ENCODE measurements at places on chromosomes 5 and 9.

DNA sequence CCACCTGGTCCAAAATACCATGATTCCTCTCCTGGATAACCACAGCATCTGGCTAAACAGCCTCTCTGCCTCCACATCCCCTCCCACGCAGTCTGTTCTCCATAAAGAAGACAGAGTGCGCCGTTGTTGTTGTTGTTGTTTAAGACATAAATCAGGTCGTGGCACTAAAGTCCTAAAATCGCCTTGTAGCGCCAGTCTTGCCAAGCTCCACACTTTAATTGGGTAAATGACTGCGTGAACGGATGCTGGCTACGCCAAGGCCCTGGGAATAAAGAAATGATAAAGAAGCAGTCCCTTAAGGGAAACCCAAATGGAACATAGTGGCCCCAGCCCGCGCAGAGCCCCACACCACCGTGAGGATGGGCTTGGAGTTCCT lies 364 bp upstream of the SFXN1 start:
- DNase-seq: no peak

- DNase-seq: no peak
These were observed 505.6 kb downstream of the TLE1 start for GRCh38 chr9:81183761-81184160.

DNA sequence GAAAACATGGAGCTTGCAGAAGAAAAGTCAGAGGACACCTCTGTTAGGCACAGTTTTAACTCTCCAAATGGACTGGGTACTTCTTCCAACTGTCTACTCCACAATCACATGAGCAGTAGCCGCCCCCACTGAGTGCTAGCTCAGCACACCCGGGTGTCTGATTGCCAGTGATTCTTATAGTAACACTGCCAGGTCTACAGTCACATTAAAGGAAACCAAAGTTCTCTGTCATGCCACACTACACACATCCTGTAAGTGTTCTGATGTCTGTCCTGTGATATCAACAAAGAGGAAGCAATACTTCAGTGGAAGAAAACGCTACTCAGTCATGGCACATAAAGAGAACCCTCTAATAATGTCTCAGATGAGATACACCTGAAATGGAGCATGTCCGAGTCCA lies at the start of gene HAVCR2:
Gene HAVCR2, minus strand, starts transcription at position 69 of the 400 bp plus-strand sequence. Its CDS starts 61 bp downstream, at position 8.
- no peak for DNase-seq

DNA sequence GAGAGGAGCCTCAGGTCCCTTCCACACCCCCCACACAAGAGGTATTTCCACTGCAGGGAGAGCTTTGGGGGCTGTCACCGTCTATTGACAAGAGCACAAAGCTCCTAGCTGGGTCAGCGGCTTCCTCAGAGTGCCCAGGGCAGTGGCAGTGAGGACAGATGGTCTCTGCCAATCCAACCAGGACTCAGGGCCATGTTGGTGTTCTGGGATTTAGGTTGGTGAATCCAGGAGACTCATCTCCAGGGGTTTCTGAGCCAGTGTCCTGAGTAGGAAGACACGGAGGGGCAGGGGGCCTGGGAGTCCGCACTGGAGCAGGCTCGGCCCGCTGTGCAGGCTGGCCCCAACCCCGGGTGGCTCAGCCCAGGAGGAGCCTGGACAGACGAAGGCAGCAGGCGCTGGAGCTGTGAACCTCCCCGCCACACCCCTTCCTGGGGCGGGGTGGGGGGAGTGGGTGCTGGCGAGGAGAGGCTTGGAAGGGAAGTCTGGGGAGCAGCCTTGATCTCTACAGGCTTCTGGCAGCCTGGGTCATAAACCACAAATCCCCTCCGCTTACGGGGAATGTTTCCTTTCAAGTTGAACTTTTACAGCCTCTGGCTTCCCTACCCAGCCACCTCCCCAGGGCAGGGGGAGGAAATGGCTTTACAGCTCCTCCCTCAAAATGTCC lies 19.6 kb downstream of the CRB2 start:
- DNase-seq: no peak

GRCh38 chr9:108444400-108445358 lies 411.1 kb downstream of the ACTL7B start:
- peak; percentile 84 for DNase-seq

- DNase-seq: no peak
These were observed 2.2 kb downstream of the ZSWIM6 start for GRCh38 chr5:61333954-61334867.

- no peak for DNase-seq
These were observed 440.6 kb upstream of the MPDZ start for GRCh38 chr9:13719981-13720676.

DNA sequence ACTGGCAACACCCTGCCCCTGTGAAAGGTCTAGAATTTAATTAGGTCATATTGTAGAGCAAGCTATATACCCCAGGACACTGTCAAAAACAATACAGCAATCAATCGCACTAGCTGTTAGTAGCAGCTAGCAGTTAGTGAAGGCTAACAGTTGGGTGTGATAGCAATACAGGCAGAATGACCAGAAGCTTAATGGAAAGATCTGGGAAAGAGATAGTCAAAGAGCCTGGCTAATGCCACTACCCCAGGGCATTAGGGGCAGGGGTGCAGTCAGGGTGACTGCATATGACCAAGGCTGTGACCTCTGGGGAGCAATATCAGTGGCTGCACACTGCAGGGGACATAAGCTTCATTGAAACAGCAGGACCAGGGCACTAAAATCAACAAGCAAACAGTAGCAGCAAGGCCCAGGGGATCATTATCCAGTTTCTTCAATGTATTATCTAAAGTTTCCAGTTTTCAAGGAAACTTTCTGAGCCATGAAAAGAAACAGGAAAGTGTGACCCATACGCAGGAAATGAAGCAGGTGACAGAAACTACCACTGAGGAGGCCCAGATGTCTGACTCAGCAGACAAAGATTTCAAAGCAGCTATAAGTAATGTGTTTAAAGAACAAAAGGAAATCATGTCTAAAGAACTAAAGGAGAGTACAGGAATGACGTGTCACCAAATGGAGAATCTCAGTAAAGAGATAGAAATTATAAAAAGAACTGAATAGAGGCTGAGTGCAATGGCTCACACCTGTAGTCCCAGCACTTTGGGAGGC lies 82.4 kb downstream of the ZNF354C start:
- no peak for DNase-seq

- no peak for DNase-seq
These were observed 634.8 kb upstream of the FAM174A start for GRCh38 chr5:99900302-99900852.

GRCh38 chr9:133619791-133620190 lies 10.6 kb upstream of the FAM163B start:
- DNase-seq: no peak

DNA sequence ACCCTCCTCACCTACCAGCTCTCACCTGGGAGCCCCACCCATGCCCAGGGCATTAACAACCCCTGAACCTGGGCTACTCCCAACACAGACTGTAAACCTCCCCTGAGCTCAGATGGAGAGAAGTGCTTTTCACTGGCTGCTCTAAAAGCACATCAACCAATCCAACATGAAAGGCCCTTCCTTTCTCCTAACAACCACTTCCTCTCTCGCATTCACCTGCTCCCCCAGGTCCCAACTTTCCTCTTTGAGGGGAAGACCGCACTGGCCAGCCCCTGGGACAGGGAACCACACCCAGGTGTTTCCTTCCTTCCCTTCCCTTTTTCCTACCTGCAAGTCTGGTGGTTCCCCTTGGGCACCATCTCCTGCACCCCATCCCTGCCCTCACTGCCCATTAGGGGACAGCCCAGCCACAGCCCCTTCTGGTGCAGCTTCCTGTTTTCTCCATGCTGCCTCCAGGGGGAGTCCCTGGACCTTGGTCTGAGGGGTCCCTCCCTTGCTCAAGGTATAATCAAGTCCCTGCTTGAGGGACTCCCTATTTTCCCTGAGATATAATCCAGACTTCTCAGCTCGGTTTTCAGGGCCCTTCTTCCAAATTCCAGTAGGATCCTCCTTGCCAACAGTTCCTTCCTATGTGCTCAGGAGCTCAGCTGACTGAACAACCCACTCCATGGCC lies 30.5 kb upstream of the DAB2IP start:
- DNase-seq: peak; percentile 25

GRCh38 chr5:167639766-167640165 lies 651.7 kb upstream of the WWC1 start:
- DNase-seq: no peak

DNA sequence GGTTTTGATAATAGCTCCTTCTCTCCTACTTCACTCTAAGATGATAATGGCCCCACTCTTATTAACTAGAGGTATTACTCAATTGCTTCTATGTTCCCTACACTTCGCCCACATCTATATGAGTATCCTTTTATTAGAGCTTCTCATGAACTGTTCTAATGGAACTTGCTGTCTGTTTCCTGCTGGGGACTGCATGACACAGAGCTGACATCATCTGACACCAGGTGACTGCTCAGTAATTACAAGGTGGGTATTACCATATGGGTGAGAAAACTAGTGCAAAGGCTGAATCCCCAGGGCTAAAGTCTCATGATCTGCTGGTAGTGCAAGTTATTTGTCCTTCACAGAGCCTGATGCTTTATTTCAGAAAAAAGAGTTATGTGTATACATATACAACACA lies 146.2 kb upstream of the PLCXD3 start:
- DNase-seq: no peak

- peak; percentile 93 for DNase-seq
These were observed 21.1 kb upstream of the TERT start for GRCh38 chr5:1315709-1316587.

GRCh38 chr5:143024228-143024920 lies 254.2 kb downstream of the ARHGAP26 start:
- DNase-seq: peak; percentile 46

DNA sequence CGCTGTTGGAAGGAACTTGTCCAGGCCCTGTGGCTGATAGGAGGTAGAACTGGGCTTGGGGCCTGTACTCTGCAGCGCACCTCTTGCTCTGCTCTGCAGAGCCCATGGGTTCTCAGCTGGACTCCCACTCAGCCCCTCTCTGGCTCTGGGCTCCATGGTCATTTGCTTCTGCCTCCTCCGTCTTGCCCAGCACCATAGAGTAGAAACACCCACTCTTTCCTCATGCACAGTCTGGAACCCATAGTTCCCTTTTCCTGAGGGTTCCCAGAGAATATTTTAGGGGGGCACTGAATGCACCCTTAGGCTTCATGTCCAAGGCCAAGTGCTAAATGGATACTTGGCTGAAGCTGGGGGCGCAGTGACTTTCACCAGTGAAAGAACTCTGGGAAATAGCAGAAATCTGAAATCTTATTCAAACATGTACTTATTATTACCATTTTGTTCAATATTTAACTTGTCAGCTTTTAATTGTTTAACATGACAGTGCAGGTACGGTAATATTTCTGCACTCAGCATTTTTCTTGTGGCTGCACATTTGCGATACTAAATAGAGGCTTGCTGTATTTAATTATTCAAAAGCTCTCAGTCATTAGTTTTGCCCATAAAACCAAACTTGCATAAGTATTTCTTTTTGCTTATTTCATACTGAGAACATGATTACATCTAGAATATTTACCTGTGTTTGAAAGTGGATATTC lies 31.5 kb downstream of the GALNT12 start:
- no peak for DNase-seq

DNA sequence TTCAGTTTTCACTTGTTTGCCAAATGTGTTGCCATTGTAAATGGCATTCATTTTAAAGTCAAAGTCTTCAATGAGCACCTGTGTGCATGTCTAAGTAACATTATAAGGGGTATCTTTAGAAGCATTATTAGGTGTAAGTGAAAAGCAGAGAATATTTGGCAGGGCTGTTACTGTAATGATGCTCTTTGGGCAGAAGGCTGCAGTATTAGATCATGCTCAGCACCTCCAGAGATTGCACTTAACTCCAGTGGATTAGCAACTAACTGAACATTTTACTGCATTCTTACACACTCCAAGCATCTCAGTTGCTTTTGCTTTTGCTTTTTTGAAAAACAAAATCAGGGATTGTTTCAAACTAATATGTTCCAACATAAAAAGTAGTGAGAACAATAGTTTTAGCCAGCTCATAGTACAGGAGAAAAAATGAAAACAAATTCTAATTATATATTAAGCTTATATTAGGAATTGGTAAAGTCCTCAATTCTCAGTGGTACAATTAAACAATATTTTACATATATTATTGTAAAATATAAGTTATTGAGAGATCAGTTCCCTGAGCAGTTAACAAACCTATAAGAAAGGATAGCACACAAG lies 1740.9 kb upstream of the CDH9 start:
- peak; percentile 26 for DNase-seq

DNA sequence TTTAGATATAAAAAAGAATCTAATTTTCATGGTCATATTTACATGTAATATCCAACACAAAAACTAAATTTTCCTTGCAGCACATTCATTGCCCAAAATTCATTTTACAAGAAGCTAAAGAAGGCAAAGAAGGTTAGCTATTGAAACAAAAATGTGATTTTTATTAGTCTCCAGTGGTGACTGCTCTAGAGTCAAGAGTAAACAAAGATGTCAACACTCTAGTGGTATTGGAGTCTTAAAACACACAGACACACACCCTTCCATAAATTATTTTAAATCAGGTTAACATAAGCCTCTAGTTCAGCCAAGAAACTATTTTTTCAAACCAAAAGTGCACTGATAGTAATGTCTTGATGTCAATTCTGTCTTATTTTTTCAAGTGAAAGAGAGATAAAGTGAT lies 329.2 kb downstream of the ZNF608 start:
- no peak for DNase-seq

GRCh38 chr9:109150925-109151545 lies 16.0 kb downstream of the FRRS1L start:
- DNase-seq: no peak

GRCh38 chr9:131500939-131501541 lies 1.7 kb upstream of the POMT1 start:
- no peak for DNase-seq

- DNase-seq: no peak
These were observed 61.4 kb upstream of the RANBP6 start for GRCh38 chr9:6076851-6077250.

DNA sequence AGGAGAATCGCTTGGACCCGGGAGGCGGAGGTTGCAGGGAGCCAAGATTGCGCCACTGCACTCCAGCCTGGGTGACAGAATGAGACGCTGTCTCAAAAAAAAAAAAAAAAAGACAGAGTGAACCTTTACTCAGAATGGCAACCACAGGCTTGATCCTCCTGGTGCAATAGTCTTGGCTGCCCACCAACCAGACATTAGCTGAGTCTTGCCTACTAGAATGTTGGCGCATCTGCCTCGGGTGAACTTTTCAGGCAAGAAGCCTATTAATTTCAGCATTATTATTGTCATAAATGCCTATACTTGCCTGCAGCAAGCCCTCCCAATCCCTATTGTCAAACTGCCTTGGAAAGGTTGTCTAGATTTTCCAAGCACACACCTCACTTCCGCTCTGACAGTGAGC lies 4.2 kb downstream of the SERINC5 start:
- DNase-seq: no peak

- DNase-seq: no peak
These were observed 16.2 kb downstream of the PHF2 start for GRCh38 chr9:93592643-93593021.
